ENCODE measurements at places on chromosomes 3 and 15. TPM values are rescaled to one million over a fixed set of nuclear protein-coding genes. Genes with fewer than 3 reads are reported as not detected.

Gene GOLGA6B
- total RNA-seq: not detected

Gene USP8
- total RNA-seq: 66.9 TPM

Gene CILP
- 14.7 TPM for total RNA-seq

Gene LEKR1
- 1.9 TPM for total RNA-seq

Gene COL6A6
- not detected for total RNA-seq

Gene ZSCAN29
- total RNA-seq: 29.1 TPM

Gene TIMP4
- total RNA-seq: 8.7 TPM

Gene TTLL13
- total RNA-seq: 0.63 TPM

Gene KLHL6
- 1.9 TPM for total RNA-seq

DNA sequence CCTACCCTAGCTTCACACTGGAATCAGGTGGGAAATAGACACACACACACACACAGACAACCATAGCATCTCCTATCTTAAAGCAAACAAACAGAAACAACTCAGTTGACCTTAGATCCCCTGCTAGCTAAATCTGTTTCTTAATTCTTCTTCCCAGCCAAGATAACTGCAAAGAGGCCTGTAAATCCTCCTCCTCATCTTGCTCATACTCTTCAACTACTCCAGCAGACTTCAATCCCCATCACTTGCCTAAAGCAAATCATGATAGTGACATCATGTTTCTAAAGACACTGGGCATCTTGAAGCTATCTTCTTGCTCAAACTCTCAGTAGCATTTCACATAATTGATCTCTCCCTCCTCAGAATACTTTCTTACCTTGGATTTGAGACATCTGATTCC lies 303.0 kb downstream of the RBMS3 start:
- DNase-seq: no peak

GRCh38 chr3:32117320-32117719 lies 10.9 kb downstream of the GPD1L start:
- no peak for DNase-seq

DNA sequence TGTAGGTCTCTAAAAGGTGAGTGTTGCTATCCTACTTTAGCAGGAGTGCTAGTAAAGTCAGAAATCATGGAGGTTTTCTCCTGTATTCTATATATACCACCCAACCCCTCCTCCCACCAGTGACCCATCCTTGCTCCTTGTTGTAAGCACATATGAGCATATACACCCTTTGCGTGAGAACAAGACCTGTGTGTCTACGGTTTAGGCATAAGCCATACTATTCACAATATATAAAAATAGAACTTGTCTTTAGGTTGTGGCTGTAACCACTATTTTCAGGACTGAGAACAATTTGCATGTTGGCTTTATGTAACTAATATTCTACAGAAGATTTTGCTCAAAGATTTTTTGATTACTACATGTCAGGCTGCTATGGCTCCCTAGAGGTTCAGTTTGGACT lies 59.1 kb upstream of the TOP2B start:
- no peak for DNase-seq

GRCh38 chr3:9867106-9867505 lies 12.9 kb downstream of the CIDEC start:
- no peak for DNase-seq

DNA sequence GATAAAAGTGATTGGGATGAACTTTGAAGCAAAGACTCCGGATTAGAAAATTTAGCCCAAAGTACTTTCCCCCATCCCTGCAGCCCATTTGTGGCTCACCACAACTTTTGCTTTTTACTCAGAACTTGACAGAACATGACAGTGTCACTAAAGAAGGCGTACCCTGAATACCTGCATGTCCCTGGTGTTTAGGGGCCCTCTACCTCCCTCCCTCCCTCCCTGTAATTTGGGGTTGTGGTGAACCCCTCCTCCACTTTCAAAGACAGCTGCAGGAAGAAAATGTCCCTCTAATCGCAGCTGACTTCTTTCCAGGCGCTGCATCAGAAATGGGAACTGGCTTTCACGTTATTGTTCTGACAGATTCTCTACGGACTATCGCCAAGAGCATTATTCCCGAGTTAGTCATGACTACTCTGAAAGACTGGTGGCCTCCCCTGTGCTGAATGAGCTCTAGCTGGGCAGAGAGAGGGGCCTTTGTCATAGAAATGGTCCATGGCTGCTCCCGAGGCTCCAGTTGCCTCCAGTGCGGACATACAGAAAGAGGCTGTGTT lies 93.2 kb upstream of the ARHGEF3 start:
- no peak for DNase-seq

- DNase-seq: peak; percentile 53
Measured at GRCh38 chr15:24269166-24269571, 406.4 kb upstream of the NPAP1 start.

DNA sequence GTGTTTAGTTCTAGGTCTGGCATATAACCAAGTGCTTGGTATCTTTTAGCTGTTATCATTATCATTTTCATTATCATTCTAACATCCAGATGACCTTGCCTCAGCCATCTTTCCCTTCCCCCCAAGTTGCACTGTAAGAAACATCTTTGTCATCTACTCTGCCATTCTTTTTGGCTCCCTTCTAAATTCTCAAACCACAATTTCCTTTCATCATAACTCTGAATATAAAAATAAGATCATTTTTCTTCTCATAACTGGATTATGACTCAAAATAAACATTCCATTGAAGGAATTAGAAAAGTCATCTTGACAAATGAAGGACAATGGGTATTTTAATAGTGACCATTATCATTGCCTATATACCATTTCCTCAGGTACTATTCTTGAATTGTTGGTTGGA lies 786.2 kb downstream of the AGBL1 start:
- no peak for DNase-seq

GRCh38 chr3:69811452-69812401 lies 72.5 kb downstream of the MITF start:
- no peak for DNase-seq

- no peak for DNase-seq
Measured at GRCh38 chr3:60935709-60936108, 315.5 kb downstream of the FHIT start.

DNA sequence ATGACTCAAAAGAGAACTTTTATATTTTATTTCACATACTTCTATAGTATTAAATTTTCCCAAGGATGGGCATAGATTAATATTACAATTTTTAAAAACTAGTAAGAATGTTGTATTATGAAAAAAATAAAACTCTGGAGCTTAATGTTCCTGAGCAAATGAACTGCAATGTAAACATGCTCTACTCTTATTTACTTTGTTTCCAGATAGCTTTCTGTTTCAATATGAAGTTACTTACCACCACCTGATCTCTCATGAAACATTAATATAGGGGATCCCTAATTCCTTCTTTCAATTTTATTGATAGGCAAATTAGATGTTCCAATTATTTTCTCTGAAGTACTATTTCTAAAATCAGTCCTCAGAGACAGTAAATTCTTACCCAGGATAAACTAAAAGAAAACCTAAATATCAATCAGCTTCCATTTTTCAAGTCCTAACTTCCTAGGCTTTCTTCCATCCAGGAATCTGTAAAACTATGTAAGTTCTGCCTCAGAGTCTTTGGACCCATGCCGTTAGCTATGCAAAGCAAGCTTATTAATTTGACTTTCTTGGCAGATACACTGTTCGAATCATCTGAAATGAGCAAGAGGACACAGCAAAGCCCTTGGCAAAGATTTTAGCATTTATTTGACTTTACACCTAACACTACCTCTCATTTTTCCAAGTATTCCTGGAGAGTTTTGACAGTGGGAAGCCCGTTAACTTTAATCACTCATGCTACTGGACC lies 93.2 kb downstream of the PLCH1 start:
- DNase-seq: no peak

- no peak for DNase-seq
Measured at GRCh38 chr15:51368751-51369450, 27.4 kb downstream of the GLDN start.

GRCh38 chr3:56981445-56982230 lies 78.8 kb upstream of the SPATA12 start:
- DNase-seq: no peak

DNA sequence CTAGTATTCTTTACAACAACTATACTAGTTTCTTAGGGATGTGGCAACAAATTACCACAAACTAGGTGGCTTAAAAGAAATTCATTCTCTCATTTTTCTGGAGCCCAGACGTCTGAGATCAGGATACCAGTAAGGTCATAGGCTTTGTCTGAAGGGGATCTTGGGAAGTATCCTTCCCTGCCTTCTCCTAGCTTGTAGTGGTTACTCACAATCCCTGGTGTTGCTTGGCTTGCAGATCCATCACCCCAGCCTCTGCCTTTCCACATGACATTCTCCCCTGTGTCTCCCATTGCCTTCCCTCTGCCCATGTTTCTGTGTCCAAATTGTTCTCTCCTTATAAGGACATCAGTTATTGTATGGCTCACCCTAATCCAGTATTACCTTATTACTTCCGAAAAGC lies 24.3 kb upstream of the CLDN1 start:
- DNase-seq: no peak

DNA sequence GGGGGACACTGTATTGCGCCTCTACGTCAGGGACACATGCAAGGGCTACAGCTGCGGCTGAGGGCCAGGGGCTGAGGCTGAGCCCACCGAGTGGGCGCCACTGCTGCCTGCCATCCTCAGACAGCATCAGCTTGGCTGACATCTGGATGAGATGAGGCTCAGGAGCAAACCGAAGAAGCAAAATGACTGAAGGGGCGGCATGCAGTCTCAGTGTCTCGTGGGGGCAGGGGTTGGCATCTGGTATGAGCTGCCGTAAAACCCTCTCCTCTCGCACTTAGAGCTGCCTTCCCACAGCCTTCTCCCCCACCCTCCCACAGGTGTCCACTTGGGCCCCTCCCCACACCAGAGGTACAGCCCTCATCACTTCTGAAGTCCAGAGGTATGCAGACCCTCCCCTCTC lies 24.2 kb upstream of the CMTM7 start:
- no peak for DNase-seq

DNA sequence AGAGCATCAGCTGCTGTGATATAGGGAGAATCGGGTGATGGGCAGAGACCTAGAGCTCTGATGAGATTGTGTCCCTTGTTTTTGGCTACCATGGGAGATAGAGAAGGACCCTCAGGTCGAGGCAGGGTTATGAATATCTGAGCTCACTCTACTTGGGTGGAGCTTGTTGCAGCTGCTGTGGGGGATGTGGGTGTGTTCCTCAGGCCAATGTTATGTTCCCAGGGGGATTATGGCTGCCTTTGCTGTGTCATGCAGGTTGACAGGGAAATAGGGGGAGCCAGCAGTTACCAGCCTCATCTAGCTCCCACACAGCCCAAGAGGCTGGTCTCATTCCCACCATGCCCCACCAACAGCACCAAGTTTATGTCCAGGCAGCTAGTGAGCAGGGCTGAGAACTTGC lies 131.5 kb downstream of the TRIM42 start:
- DNase-seq: no peak

GRCh38 chr3:105715372-105715771 lies 153.4 kb downstream of the CBLB start:
- no peak for DNase-seq

DNA sequence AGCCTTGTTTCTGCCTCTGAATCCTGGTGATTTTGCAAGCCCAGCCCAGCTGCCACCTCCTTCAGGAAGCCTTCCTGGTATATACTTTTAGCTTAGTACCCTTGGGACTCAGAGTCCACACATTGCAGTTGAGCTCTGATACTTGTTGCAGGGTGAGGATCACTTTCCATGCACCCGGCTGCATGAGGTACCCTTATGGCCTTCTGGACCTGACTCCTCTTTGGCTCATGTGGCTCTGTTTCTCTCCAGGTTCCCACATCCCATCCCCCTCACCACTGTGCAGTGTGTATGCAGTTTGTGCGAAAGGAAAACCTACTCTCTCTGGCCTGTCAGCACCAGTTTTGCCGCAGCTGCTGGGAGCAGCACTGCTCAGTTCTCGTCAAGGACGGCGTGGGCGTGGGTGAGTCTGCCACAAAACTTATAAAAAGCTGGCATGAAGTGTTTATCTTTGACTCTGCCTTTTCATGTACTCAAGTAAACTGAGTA lies 23.1 kb upstream of the P4HTM start:
- DNase-seq: peak; percentile 67

GRCh38 chr3:151969026-151969642 lies 95.7 kb downstream of the SUCNR1 start:
- DNase-seq: no peak

- no peak for DNase-seq
Measured at GRCh38 chr15:91281947-91282346, 181.9 kb downstream of the SV2B start.

- no peak for DNase-seq
Measured at GRCh38 chr3:164452707-164453106, 625.6 kb downstream of the SI start.

DNA sequence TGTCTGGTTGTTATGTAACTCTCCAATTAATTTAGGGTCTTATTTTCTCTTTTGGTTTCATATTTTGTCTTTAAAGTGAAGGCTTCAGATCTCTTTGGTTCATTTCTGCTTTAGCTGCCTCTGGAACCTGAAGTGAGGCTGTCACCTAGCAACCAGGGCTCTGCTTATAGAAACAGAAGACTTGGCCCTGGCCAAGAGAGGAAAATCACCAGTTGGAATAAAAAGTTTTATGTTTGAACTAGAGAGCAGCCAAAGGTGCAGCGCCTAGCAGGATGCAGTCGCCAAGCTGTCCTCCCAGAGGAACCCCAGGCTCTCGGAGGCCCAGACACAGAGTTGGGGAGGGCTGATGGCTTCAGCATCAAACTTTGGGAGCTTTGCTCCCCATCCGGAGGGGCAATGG lies 41.1 kb downstream of the LYZL4 start:
- peak; percentile 7 for DNase-seq

- DNase-seq: no peak
Measured at GRCh38 chr3:189824629-189825312, 193.6 kb downstream of the TP63 start.

DNA sequence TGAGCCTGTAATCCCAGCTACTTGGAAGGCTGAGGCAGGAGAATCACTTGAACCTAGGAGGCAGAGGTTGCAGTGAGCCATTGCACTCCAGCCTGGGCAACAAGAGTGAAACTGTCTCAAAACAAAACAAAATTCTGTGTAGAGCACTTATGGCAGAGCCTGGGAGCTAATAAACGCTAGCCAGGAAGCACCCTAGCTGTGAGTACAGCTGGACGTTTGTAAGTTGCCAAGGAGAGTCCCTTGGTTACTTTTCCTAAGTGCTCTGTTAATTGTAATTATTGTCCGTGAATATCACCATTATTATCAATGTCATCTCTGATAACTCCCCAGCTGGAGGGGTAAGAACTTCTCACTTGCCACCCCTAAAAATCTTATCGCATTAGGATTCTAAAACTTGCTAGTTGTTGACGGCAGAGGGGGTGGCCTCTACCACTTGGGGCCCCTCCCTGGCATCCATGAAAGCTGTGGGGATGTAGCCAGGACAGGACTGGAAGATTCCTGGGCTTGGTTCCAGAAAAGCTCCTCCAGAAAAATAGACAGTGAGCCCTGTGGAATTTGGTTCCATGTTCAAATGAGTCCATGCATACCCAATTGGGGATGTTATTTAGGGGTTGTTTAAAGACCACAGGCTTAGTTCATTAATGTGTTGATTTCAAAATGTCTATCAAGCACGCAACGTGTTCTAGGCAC lies 9.9 kb upstream of the KLHL25 start:
- DNase-seq: no peak

- no peak for DNase-seq
Measured at GRCh38 chr3:152202976-152203626, 65.6 kb upstream of the MBNL1 start.

- no peak for DNase-seq
Measured at GRCh38 chr3:17340693-17341092, 401.7 kb downstream of the TBC1D5 start.

- no peak for DNase-seq
Measured at GRCh38 chr3:48301800-48302166, 31.7 kb downstream of the SPINK8 start.
